ENCODE measurements at places on chromosomes 5 and 9. TPM values are rescaled to one million over a fixed set of nuclear protein-coding genes. Genes with fewer than 3 reads are reported as not detected.
A peak's percentile ranks its signal among the peaks of the same experiment; 100 is the strongest.

PTCH1 gene
- total RNA-seq: 7.6 TPM

PGM5 gene
- total RNA-seq: 0.87 TPM

HNRNPK gene
- 517 TPM for total RNA-seq

UNC13B gene
- total RNA-seq: 24.4 TPM

KLHL3 gene
- total RNA-seq: 16.9 TPM

TMEM252 gene
- total RNA-seq: not detected

S1PR3 gene
- 0.76 TPM for total RNA-seq

NME5 gene
- total RNA-seq: 3.9 TPM

GDA gene
- total RNA-seq: 24.3 TPM

TAF1L gene
- total RNA-seq: not detected

CCDC187 gene
- total RNA-seq: 0.73 TPM

ADGRD2 gene
- not detected for total RNA-seq

TTC16 gene
- total RNA-seq: not detected

DNA sequence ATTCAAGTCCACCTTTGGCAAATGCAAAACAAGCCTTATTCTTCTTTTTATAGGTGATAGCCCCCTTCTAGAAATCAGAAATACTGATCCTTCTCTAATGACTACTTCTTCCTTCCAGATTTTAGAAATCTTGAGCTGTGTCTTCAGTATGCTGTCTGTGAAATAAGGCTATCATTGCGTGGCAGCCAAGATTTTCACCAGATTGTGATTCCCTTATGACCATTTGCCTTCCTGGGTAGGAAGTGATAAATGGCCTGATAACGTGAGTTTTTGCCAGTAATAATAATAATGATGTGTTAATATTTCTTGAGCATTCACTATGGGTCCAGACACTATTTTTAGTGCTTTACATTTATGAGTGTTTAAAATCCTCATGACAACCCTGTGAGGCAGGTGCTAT, 80.9 kb downstream of the PIP5K1B start:
- H3K27ac ChIP-seq: no peak overlapping the region
- DNase-seq: no peak
- H3K27me3 ChIP-seq: no peaks in the 10 kb centered on the region
- no peak overlapping the region for H3K4me3 ChIP-seq

DNA sequence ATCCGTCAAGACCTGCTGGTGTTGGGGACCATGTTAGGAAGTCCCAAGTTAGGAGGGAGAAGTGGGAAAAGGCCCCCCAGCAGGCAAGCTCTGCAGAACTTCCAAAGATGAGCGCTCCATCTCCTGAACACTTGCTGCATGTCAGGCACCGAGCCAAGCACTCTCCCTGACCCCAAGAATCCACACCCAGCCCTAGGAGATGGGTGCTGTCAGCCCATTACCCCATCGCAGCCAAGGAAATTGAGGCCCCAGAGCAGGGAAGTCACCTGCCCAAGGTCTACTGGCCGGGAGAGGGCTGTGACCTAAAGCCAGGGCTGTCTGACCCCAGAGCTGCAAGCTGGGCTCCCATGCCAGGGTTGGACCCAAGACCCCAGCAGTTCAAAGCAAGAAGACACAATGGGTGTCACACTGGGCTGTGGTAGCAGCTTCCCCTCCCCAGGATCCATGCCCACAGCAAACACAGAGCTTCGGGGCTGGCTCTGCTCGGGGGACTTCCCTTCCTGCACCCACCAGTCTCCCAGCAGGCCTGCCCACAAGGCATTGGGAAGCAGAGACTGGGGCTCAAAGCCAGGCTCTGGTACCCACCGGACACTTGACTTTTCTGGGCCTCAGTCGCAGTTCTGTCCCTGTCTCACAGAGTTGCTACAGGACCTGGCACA, 13.5 kb downstream of the EEIG1 start:
- peaks cover 63% of the 10 kb centered on the region for H3K4me1 ChIP-seq
- no peaks in the 10 kb centered on the region for H3K27me3 ChIP-seq
- peak overlapping the region; percentile 95 for H3K27ac ChIP-seq
- DNase-seq: no peak
- no peak overlapping the region for H3K4me3 ChIP-seq

- no peak for DNase-seq
- H3K4me1 ChIP-seq: no peaks in the 10 kb centered on the region
- H3K4me3 ChIP-seq: no peak overlapping the region
- H3K36me3 ChIP-seq: no peaks in the 10 kb centered on the region
- H3K27ac ChIP-seq: no peak overlapping the region
- H3K27me3 ChIP-seq: no peaks in the 10 kb centered on the region
Observed at GRCh38 chr5:109853377-109853776, 163.7 kb downstream of the MAN2A1 start.

- no peak overlapping the region for H3K27ac ChIP-seq
- no peaks in the 10 kb centered on the region for H3K36me3 ChIP-seq
- H3K4me1 ChIP-seq: peaks cover 21% of the 10 kb centered on the region
- H3K4me3 ChIP-seq: peak overlapping the region; percentile 64
Observed at GRCh38 chr5:173235499-173236394, 741 bp upstream of the NKX2-5 start.

- DNase-seq: no peak
- H3K27me3 ChIP-seq: peaks cover 46% of the 10 kb centered on the region
- no peak overlapping the region for H3K27ac ChIP-seq
- no peaks in the 10 kb centered on the region for H3K36me3 ChIP-seq
- no peak overlapping the region for H3K4me3 ChIP-seq
Observed at GRCh38 chr9:135559606-135560005, 1.9 kb upstream of the PAEP start.

- H3K4me3 ChIP-seq: peak overlapping the region; percentile 94
- peak; percentile 43 for DNase-seq
- H3K36me3 ChIP-seq: peaks cover 37% of the 10 kb centered on the region
- H3K4me1 ChIP-seq: peaks cover 29% of the 10 kb centered on the region
Observed at GRCh38 chr9:132669319-132669697, 475 bp downstream of the DDX31 start.

DNA sequence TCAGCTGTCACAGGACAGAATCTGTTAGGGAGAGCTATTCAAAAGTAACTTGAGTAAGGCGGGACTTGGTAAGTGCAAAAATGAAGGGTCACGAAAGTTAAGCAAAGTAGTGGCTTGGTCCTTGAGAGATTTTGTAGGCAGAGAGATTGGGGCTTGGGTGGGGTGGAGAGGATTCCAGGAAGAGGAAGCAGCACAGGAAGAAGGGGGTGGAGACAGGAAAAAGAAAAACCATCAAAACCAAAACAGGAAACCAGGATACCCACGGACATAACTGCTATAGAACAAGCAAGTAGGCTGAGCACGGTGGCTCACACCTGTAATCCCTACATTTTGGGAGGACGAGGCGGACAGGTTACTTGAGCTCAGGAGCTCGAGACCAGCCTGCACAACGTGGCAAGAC, 3.7 kb downstream of the ROPN1L start:
- no peak overlapping the region for H3K4me3 ChIP-seq
- DNase-seq: no peak
- no peak overlapping the region for H3K27ac ChIP-seq
- peaks cover 15% of the 10 kb centered on the region for H3K36me3 ChIP-seq
- no peaks in the 10 kb centered on the region for H3K27me3 ChIP-seq
- no peaks in the 10 kb centered on the region for H3K4me1 ChIP-seq

DNA sequence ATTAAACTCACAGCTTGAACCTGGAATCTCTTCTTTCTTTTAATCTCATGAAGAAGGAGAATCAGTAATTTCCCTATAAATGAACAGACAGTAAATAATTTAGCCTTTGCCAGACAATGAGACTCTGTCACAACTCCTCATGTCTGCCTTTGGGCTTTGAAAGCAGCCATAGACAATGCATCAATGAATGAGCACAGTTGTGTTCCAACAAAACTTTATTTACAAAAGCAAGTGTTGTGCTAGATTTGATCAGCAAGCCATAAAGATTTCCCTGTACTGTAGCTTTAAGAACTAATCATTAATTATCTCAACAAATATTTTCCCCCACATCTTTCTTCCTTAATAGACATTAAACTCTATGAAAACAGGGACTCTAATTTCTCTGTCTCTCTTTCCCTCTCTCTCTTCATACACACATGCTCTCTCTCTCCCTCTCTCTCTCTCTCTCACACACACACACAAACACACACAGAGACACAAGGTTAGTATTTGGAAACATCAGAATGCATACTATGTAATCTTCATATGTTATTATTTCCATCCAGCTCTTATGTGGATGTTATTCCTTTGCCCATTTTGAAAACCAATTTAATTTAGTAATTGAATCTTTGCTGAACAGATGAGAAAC, 1209.8 kb upstream of the CDH6 start:
- no peaks in the 10 kb centered on the region for H3K27me3 ChIP-seq
- H3K4me3 ChIP-seq: no peak overlapping the region

DNA sequence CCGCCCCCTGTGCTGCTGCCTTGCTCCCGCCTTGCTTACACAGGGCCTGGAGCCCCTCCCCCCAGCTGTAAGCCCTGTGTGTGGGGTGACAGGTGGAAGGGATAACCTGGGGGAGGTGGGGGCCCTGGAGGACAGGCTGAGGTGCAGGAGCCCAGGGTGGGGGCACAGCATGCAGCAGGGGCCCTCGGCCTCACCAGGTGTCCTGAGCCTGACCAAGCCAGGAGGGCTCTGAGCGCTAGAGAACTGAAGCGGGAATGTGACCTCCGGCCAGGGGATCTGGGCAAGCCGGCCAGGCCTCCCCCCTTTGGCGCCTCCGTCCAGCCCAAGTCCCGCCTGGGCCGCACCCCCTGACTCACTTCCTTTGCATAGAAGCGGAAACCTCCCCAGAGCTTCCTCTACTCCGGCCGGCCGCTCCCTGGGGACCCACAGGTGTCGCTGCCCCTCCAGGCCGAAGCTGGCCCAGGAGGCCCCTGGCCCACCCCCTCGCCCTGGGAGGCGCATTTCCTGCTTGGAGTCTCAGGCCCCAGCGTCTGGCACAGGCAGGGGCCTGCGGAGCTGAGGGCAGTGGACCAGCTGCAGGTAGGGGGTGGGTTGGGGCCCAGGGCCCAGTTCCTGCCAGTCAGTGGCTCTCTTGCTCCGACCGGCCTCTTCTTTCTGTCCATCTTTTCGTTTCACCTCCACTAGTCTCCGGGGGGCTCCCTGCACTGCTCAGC, at the start of gene TOR4A:
TOR4A (plus strand) TSS at position 398 of the 713 bp plus-strand sequence. CDS start 964 bp downstream, outside the sequence.
- peak within 1 kb of the TSS; percentile 85 for H3K4me3 ChIP-seq
- H3K27me3 ChIP-seq: no peaks in the 10 kb centered on the region
- peak within 1 kb of the TSS; percentile 94 for H3K27ac ChIP-seq
- peaks cover 24% of the 10 kb centered on the region for H3K4me1 ChIP-seq

DNA sequence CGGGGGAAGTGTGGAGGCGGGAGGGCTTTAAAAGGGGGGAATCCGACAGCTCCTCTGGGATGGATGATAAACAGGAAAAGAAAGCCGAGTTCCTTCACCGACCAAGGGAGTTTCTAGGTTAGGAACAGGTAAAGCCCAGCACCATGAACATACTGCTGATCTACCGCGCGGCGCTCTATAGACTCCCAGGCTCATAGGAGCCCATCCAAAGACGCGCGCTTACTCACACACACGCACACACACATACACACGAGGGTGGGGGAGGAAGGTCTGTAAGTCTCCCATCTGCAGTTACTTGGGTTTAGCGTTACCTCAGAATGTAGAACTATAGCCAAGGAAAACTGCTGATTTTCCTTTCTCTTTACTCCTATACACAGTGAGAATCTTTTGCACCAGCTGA, 2.6 kb upstream of the GABRB2 start:
- DNase-seq: no peak
- peaks cover 52% of the 10 kb centered on the region for H3K27me3 ChIP-seq
- no peak overlapping the region for H3K27ac ChIP-seq
- peaks cover 8% of the 10 kb centered on the region for H3K4me1 ChIP-seq

GRCh38 chr5:136032564-136032963, 3.8 kb downstream of the TGFBI start:
- H3K4me1 ChIP-seq: peaks cover 59% of the 10 kb centered on the region
- DNase-seq: peak; percentile 55
- H3K27ac ChIP-seq: no peak overlapping the region
- no peak overlapping the region for H3K4me3 ChIP-seq
- no peaks in the 10 kb centered on the region for H3K27me3 ChIP-seq

GRCh38 chr5:133596049-133596448, 16.3 kb downstream of the FSTL4 start:
- H3K4me1 ChIP-seq: no peaks in the 10 kb centered on the region
- H3K27ac ChIP-seq: no peak overlapping the region
- H3K4me3 ChIP-seq: no peak overlapping the region
- no peaks in the 10 kb centered on the region for H3K36me3 ChIP-seq
- DNase-seq: no peak

- peak overlapping the region; percentile 95 for H3K4me3 ChIP-seq
- H3K27me3 ChIP-seq: no peaks in the 10 kb centered on the region
- no peak for DNase-seq
- H3K4me1 ChIP-seq: peaks cover 26% of the 10 kb centered on the region
- peaks cover 98% of the 10 kb centered on the region for H3K36me3 ChIP-seq
Observed at GRCh38 chr5:179802207-179802883, 4.3 kb downstream of the MGAT4B start.

DNA sequence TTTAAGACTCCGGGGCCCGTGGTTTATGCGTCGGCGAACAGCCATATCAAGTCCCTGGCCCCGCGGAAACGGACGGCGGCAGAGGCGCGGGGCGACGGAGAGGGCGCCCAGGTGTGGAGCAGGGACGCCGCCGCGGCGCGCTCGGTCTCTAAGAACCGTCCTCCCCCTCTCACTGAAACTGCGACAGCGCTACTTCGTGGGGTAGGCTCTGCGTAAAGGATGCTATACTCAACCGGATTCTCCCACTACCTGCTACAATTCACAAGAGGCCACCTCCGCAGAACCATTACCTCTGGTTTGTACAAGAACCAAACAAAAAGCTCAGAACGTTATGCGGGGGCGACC, 404 bp downstream of the MRNIP start:
- H3K36me3 ChIP-seq: peaks cover 49% of the 10 kb centered on the region
- no peaks in the 10 kb centered on the region for H3K4me1 ChIP-seq
- peak overlapping the region; percentile 86 for H3K27ac ChIP-seq
- H3K27me3 ChIP-seq: no peaks in the 10 kb centered on the region

DNA sequence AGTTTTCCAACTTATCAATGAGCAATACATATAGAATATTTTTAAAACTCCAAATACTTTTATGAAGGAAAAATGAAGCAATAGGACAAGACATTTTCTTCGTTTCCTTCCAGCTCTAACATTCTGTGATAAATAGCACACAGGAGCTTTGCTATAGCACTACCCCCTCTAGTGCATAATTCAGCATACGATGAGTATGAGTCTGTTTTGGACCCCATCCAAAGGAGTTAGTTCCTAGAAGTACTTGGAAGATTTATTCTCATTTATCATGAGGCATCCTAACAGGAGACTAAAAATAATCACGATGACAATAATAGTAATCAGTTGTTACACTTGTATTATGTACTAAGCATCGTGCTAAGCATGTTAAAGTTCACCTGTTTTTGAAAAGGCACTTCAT, 1061.3 kb upstream of the DMAC1 start:
- no peaks in the 10 kb centered on the region for H3K36me3 ChIP-seq
- H3K4me3 ChIP-seq: no peak overlapping the region
- peaks cover 35% of the 10 kb centered on the region for H3K27me3 ChIP-seq
- no peak overlapping the region for H3K27ac ChIP-seq
- DNase-seq: no peak

GRCh38 chr9:130262771-130263170, 2.8 kb upstream of the HMCN2 start:
- no peak overlapping the region for H3K27ac ChIP-seq
- peaks cover 88% of the 10 kb centered on the region for H3K27me3 ChIP-seq
- DNase-seq: no peak

- peaks cover 35% of the 10 kb centered on the region for H3K36me3 ChIP-seq
- DNase-seq: no peak
- H3K4me3 ChIP-seq: peak overlapping the region; percentile 89
- H3K4me1 ChIP-seq: peaks cover 18% of the 10 kb centered on the region
- no peaks in the 10 kb centered on the region for H3K27me3 ChIP-seq
Observed at GRCh38 chr9:133374612-133375115, 1.2 kb downstream of the SURF4 start.

- H3K4me3 ChIP-seq: no peak overlapping the region
- H3K27ac ChIP-seq: no peak overlapping the region
- H3K27me3 ChIP-seq: no peaks in the 10 kb centered on the region
- H3K4me1 ChIP-seq: no peaks in the 10 kb centered on the region
- DNase-seq: no peak
- H3K36me3 ChIP-seq: no peaks in the 10 kb centered on the region
Observed at GRCh38 chr9:82367929-82368328, 379.4 kb downstream of the SPATA31D1 start.
